Inflammatory macrophage treated with lipopolysaccharide for 4 hours (primary cell): ENCODE measurements at places on chromosomes 3 and 15.

GRCh38 chr3:97914388-97914787 is 57.8 kb downstream of the RIOX2 start:
- no peak for DNase-seq

DNA sequence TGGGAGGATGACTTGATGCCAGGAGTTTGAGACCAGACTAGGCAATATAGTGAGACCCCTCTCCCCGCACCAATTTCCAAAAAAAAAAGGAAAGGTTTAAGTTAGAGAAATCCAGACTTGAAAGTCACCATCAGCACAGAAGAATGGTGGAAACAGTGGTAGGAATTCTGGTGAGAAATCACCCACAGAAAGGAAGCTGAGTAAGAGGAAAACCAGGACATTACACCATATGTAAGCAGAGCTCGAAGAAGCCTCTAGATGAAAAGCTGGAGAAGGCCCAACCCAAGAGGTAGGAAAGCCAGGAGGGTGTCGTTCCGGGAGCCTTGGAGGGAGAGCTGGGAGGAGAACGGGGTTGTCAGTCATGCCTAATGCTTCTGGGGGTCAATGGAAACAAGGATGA is 40.5 kb downstream of the RASGRP1 start:
- no peak for DNase-seq

DNA sequence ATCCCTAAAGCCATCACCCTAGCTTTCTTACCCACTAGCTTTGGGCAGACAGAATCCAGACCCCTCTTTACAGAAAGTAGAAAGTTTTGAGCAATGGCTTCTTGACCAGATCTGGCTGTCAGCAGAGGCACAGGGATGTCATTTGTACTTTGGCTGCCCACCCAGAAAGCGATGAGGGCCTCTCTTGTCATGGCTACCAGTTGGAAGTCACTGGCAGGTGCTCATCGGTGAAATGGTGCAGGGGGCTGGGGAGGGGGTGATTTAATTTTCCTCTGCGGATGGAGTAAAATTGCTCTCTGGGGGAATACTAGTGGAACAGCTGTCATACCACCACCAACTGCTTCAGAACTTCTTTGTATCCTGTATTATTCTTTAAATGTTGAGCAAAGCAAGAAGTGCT is 393.7 kb downstream of the LSAMP start:
- DNase-seq, result no peak

GRCh38 chr15:73572296-73572695 is 60.9 kb downstream of the NPTN start:
- no peak for DNase-seq

DNA sequence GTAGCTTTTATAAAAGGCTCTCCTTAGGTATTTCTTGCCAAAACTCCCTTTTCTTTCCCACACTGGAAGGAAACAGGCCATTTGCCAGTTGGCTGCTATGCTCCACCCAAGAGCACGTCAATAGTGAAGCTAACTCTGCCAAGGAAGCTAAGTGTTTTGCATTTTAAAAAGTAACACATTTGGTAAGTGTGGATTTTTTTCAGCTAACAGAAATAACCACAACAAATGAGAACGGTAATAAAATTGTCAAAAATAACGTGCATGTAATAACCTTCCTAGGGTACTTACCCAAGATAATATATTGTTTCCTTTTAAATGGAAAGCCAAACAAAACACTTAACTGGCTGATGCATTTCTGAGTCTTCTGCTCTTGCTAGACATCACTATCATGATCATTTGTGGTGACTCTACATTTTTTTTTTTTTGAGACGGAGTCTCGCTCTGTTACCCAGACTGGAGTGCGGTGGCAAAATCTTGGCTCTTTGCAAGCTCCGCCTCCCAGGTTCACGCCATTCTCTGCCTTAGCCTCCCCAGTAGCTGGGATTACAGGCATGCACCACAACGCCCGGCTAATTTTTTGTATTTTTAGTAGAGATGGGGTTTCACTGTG is 4.6 kb downstream of the DPP8 start:
- DNase-seq, result peak; percentile 31

DNA sequence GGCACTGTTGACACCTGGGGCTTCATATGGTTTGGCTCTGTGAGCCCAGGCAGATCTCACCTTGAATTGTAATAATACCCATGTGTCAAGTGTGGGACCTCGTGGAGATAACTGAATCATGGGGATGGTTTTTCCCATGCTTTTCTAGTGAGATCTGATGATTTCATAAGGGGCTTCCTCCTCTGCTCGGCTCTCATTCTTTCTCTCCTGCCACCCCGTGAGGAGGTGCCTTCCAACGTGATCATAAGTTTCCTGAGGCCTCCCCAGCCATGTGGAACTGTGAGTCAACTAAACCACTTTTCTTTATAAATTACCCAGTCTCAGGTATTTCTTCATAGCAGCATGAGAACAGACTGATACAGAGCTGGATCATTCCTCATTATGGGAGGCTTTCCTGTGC is 655.9 kb upstream of the ADAMTS9 start:
- DNase-seq, result no peak

GRCh38 chr15:51460796-51461195 is 119.3 kb downstream of the GLDN start:
- DNase-seq, result no peak

GRCh38 chr3:151016478-151016795 is 43.9 kb upstream of the CLRN1 start:
- DNase-seq, result peak; percentile 39

DNA sequence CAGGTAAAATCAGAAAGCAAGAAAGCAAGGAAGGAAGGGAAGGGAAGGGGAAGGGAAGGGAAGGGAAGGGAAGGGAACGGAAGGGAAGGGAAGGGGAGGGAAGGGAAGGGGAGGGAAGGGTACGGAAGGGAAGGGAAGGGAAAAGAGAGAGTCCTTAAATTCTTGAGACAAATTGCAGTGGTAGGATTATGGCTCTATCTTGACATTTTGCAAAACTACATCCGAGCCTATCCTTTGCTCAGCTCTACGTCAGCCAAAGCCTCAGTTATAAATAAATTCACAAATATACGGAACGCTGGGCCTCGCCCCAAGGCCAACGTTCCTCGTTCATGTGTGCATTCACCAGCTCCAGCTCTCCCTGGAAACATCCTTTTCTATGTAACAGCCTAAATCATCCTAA is 25.5 kb upstream of the HES1 start:
- no peak for DNase-seq

GRCh38 chr3:186998937-186999368 is 68.6 kb downstream of the ST6GAL1 start:
- no peak for DNase-seq

GRCh38 chr15:41932101-41932500 is 38.2 kb upstream of the SPTBN5 start:
- no peak for DNase-seq

- DNase-seq, result no peak
These were observed 198.2 kb upstream of the UMPS start for GRCh38 chr3:124532071-124532470.

DNA sequence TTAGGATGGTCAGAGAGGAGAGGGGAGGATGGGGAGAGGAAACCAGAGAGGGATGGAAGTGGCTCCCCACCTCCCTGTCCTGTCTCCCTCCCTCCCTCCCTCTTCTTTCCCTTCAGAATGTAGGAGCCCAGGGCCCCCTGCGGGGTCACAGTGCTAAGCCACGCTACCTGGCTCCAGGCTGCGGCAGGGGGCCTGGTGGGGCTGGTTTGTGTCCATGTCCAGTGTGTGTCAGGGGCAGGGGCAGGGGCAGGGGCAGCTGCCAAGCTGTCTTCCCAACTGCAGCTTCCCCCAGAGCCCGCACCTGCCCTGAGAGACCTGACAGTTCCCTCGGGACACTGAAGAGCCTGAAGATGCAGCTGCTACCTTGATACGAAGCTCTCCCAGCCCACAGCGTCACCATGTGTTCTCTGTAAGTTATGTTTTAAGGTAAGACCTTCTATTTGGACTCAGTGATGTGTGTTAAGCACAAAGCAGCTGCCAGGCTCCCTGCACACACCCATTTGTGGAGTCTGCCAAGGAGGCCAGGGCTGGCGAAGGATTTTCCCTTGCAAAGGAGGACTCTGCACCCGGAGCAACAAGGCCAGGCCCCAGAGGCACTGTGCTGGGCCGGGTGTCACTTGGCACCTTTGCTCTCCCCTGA is 121.8 kb upstream of the SMAD3 start:
- no peak for DNase-seq

GRCh38 chr3:88810455-88810854 is 297.0 kb upstream of the EPHA3 start:
- no peak for DNase-seq

DNA sequence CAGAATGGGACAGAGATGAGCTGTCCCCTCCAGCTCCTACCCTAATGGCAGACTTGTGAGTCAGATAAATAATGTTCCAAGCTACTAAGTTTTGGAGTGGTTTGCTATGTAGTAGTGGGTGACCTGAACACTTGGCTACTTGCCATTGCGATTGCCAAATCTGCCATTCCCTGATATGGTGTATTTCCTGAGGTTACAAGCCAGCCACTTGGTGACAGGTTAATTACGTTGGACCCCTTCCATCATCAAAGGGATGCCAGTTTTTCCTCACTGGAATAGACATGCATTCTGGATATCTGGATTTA is 33.6 kb downstream of the MORF4L1 start:
- DNase-seq, result no peak

GRCh38 chr3:48684054-48684349 is 1.7 kb downstream of the NCKIPSD start:
- no peak for DNase-seq

DNA sequence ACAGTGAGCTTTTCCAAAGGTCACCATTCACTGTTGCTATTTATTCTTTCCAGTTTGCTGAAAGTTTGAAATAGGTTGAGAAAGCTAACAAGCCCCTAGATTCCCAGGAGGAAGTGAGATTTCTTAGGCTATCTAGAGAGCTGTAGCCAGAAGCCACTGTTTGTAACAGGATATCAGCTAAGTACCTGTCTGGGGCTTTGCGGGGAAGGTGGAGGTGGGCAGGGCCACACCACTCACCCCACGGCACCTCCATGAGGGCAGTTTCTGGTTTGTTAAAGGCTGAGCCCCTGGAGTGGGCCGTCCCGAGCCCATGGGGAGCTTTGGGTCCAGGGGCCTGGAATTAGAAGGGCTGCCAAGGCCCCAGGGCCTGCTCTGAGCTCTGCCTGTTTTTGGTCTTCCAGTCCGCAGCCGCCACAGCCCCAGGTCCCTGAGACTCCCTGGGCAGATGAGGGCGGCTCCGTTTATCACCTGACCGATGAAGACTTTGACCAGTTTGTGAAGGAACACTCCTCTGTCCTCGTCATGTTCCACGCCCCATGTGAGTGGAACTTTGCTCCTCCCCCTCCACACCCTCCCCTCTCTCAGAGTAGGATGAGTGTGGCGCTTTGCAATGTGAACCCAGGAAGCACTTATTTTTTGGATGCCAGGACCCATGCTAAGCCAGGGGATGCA is 63.4 kb downstream of the PDIA5 start:
- no peak for DNase-seq

GRCh38 chr15:91473894-91474545 is 374.0 kb downstream of the SV2B start:
- DNase-seq, result no peak

- DNase-seq, result peak; percentile 10
These were observed 598 bp upstream of the GMNC start for GRCh38 chr3:190863119-190863465.

DNA sequence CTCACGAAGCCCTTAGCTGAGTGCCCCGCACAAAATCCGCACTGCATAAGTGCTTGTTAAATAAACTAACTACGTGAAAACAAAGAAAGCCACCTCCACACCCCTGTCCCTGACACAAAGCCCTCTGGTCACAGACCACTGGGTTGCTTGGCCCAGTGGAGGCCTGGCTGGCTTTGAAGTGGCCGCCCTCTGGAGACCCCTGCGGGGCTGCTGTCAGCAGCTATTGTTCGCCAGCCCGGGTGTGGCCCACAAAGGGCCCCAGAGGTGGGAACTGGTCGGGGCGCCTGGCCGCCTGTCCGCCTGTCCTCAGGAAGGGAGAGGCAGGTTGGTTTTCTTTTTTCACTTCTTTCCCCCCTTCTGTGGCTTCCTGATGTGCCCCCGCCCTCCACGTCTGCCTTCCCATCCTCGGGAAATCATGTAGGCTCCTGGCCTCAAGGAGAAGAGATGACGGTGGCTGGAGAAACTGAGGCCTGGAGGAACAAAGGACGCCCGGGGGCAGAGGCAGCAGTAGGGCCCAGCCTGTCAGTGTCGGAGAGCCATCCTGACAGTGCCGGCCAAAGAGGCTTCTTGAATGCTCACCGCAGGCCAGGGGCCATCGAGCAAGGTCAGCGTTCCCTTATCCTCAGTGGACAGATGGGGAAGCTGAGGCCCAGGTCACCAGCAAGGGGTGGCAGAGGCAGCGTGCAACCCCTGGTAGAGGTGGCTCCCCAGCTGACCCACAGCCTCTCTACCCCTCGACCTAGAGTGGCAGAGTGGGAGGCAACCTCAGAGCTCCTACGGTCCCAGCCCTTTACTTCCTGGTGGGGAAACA is 61.1 kb downstream of the SLC6A6 start:
- DNase-seq, result no peak

DNA sequence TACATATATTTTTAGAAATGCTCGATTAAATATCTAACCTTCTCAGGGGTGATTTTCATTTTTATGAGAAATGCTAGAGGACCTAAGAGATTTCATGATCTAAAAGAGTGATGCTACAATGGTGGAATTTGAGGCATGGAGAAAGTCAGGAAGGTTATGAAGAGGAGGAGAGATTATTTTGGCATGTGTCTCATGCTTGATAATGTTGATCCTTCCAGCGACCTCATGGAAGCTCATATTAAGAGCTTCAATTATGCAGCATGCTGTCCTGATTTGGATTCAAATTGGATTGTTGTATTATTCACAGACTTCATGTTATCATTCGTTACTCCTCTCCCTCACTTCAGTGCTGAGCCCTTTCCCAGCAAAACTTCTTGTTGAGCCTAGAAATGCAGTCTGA is 112.5 kb downstream of the RAP2B start:
- no peak for DNase-seq

- peak; percentile 24 for DNase-seq
These were observed 20.1 kb downstream of the DIPK2A start for GRCh38 chr3:143991713-143992112.

GRCh38 chr3:181581656-181582055 is 130.1 kb upstream of the SOX2 start:
- no peak for DNase-seq

GRCh38 chr15:63469190-63469589 is 35.2 kb upstream of the USP3 start:
- DNase-seq, result no peak

GRCh38 chr15:57663262-57663661 is 43.3 kb upstream of the POLR2M start:
- DNase-seq, result no peak

- no peak for DNase-seq
These were observed 49.2 kb downstream of the SLC15A2 start for GRCh38 chr3:121943431-121943830.

GRCh38 chr3:40584625-40585189 is 59.9 kb downstream of the ZNF621 start:
- peak; percentile 73 for DNase-seq

- DNase-seq, result no peak
These were observed 162.3 kb upstream of the NR2E3 start for GRCh38 chr15:71648095-71648494.

GRCh38 chr3:134677196-134677986 is 26.6 kb upstream of the KY start:
- DNase-seq, result peak; percentile 13
